Left renal pelvis (tissue), 4 donors: ENCODE measurements at places on chromosomes 16 and 17. TPM values are rescaled to one million over a fixed set of nuclear protein-coding genes. Genes with fewer than 3 reads are reported as not detected.

- DNase-seq: no peak
Observed at GRCh38 chr16:89536371-89536770, 24.1 kb upstream of the RPL13 start.

DNA sequence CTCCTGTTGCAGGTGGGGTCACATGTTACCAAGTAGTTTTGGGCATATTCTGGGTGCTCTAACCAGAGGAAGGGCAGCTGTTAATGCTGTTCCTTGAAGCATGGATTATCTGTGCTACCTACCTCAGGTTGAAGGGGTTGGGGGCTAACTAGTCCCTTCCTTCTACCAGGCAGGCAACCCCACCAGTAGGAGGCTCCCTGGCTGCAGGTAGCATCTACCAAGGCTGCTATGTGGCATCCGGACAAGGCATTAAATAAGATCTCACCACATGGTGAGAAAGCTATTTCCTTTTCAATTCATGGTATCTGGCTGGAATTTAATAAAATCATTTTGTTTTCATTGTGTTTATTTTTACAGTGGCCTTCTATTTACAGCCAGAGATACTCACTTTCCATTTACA is 62.5 kb downstream of the CACNG3 start:
- DNase-seq: no peak

GRCh38 chr17:65918916-65919315 is 273.0 kb downstream of the CEP112 start:
- DNase-seq: no peak

DNA sequence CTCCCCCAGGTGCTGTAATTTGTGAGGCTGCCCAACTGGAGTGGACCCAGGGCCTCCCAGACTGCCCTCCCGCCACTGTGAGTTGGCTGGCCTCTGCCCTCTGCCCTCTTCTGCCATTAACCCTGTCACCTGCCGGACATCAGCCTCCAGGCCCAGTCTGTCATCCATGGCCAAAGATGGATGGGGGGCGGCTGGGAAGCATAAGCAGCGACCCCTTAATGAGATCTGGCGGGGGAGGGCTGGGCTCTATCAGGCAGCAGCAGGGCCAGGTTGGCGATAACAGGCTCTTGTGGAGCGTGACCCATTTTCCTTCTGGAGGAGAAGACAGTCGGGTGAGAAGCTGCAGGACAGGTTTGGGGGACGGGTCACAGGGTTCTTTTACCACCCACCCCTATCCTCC is 25.3 kb downstream of the CDK5RAP3 start:
- no peak for DNase-seq

GRCh38 chr17:50338645-50339044 is 7.3 kb upstream of the XYLT2 start:
- no peak for DNase-seq

Gene ZP2
- polyA plus RNA-seq: 0.23 TPM

DNA sequence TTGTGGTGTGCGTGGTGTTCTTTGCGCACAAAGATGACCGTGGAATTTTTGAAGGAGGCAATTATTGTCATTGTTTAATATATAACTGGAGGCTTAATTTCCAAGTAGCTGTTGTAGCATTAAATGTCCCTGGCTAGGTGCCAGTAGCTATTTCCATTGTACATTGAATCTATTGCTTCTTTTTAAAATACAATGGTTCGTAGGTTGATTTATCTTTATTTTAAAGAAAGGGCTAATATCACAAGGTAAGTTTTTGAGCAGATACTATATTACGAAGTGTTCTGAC is 127.1 kb downstream of the RPTOR start:
- no peak for DNase-seq

Gene EPOP
- 1.6 TPM for polyA plus RNA-seq

DNA sequence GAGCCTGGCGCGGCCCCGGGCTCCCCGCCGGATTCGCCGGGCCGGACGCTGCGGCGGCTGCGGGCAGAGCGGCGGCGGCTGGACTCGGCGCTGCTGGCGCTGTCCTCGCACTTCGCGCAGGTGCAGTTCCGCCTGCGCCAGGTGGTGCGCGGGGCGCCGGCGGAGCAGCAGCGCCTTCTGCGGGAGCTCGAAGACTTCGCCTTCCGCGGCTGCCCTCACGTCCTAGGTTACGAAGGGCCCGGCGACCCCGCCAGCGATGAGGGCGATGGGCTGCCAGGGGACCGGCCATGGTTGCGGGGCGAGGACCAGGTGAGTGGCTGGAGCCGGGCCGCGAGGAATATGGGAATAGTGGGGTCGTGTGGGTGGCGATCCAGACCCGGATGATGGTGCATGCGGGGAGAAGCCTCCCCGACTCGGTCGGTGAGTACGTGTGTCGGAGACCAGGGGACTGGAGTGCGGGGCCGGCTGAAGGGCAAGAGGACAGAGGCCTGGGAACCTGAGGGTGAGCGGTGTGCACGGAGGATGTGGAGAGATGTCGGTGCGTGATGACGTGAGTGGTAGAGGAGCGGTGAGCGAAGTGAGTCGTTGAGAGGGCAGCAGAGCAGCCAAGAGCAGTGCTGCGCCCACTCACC is 517 bp downstream of the RUNDC1 start:
- DNase-seq: no peak

GRCh38 chr17:69762359-69762758 is 312.7 kb upstream of the KCNJ16 start:
- DNase-seq: no peak

Gene STXBP4
- 11.5 TPM for polyA plus RNA-seq

- no peak for DNase-seq
Observed at GRCh38 chr16:85151603-85152413, 39.5 kb upstream of the CIBAR2 start.

GRCh38 chr16:30615358-30616091 is 5.3 kb upstream of the ZNF689 start:
- DNase-seq: no peak

Gene C1QTNF1
- 3.1 TPM for polyA plus RNA-seq

Gene MYL11
- 1.4 TPM for polyA plus RNA-seq

Gene FNDC8
- 0.23 TPM for polyA plus RNA-seq

- no peak for DNase-seq
Observed at GRCh38 chr16:58563775-58564174, 48.5 kb downstream of the SETD6 start.

Gene TEPSIN
- polyA plus RNA-seq: 17.2 TPM

DNA sequence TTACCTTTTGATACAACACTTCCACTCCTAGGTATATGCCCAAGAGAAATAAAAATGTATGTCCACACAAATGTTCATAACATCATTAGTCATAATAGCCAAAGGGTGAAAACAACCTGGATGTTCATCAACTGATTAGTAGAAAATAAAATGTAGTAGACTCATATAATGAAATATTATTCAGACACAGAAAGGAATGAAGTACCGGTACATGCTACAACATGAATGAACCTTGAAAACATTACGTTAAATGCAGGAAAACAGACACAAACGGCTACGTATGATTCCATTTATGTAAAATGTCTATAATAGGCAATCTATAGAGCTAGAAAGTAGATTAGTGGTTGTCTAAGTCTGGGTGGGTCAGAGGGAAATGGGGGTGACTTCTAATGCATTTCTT is 358.5 kb downstream of the CA10 start:
- DNase-seq: no peak

DNA sequence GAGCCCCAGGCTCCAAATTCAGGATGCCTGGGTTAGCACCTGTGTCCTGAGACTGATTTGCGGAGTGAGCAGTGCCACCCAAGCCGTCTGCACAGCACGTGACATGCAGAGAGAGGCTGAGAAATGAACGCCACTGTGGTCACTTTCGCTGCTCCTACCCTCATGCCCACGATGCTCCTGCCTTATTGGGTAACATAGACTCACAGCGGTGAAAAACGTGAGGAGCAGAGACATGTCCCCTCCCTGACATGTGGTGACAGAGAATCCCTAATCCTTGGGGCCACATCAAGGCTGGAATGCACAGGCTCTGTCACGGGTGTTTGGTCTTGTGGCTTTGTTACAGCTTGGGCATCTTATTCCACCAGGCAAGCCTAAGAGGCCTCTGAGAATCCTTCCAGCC is 52.1 kb upstream of the CACNG5 start:
- DNase-seq: no peak

Gene TTLL6
- 0.24 TPM for polyA plus RNA-seq

GRCh38 chr16:65098916-65099315 is 22.9 kb downstream of the CDH11 start:
- no peak for DNase-seq

DNA sequence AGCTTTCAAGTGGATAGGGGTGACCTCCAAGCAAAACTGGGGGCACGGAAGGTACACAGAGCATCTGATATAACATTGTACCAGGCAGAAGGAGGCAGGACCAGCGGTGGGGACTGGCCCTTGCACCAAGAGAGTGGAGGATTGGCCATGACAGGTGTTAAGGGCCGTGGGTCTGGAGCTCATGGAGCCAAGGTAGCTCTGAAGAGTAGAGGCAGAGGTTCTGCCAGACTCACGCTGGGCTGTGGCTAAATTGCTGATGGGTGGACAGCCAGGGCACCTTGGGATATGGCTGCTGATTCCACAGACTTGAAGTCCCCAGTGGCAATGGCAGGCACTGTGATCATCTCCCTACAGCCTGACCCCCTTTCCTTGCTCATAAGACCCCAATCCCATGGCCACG is 65.9 kb upstream of the NKD1 start:
- no peak for DNase-seq
